ENCODE measurements at places on chromosomes 12 and 14.

- no peak for DNase-seq
Measured at GRCh38 chr12:131038961-131039950, 85.5 kb downstream of the ADGRD1 start.

DNA sequence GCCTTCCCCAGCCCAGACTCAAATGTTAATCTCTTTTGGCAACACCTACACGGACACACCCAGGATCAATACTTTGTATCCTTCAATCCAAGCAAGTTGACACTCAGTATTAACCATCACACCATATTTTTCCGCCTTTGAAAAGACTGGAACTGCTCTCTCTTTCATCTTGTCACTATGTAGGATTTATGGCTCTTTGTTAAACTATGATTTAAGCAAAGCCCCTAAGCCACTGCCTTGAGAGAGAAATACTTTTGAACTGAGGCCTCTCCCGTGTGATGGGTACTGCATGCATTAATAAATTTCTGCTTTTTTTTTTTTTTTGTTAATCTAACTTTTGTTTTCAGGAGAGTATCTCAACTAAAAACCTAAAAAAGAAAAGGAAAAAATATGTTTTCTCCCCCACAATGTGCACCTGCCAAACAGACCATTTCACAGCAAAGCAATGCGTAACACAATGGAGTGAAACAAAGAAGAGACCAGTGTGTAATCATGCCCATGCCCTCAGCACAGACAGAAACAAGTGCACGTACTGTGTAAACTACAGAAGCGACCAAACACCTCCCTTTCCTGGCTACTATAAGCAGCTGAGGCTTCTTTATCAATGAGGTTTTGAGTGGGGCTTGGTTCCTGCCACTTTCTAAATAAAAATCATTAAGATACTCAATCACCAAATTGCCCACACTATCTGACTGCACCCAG, 28.3 kb upstream of the ETFBKMT start:
- no peak for DNase-seq

DNA sequence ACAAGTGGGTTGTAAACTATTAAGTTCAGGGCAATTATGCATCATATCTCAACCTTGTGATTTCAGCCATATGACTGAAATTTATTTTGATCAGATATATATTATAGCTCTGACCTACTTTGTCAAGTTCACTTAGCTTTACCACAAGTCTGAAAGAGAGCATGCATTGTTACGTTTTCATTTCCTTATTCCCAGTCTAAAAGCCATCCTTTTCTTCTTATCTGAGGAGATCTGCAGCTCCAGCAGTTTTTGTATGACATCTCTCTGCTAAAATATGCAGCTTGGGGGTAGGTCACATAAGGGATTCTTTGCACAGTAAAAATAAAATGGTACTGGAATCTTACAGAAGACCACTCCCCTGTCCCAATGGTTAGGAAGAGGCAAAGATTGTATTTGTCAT, 1682.8 kb upstream of the FLRT2 start:
- no peak for DNase-seq

DNA sequence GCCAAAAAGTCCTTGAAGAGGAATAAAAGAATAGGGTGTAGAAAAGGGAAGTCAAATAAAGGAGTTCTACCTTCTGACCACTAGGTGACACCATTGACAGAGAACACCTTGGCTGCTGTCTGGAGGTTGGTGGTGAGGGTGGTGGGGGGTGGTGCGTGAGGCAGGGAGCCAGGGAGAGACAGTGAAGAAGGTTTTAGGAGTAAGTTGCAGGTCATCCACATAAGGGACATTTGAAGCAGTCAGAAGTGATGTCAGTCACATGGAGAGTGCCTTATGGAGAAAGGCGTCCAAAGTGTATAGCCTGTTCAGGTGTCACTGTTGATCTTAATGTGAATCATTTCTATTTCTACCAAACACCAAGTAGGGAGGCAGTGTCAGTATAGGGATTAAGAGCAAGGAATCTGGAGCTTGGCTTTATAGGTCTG, 279.3 kb upstream of the DDHD1 start:
- no peak for DNase-seq

GRCh38 chr12:38775457-38775856, 129.9 kb downstream of the CPNE8 start:
- DNase-seq: no peak

- DNase-seq: no peak
Measured at GRCh38 chr14:22315336-22315735, 273.7 kb downstream of the DAD1 start.

DNA sequence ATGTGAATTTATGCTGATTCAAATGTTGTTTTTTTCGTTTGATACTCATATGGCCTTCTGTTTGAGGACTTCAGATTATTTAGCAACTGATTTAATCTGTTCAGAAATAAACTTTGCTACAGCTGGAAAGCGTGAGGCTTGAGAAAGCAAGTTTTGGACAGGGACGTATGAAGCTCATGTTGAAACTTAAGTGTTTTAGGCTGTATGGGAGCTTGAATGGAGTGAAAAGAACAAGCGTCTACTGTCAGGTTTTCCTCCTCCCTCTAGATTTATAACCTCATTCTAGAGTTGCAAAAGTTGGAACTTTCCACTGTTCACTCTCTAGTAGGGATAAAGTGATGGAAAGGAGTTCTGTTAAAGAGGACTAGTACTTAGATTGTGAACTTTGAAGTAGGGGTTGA, 1.0 kb downstream of the PRPF39 start:
- no peak for DNase-seq

DNA sequence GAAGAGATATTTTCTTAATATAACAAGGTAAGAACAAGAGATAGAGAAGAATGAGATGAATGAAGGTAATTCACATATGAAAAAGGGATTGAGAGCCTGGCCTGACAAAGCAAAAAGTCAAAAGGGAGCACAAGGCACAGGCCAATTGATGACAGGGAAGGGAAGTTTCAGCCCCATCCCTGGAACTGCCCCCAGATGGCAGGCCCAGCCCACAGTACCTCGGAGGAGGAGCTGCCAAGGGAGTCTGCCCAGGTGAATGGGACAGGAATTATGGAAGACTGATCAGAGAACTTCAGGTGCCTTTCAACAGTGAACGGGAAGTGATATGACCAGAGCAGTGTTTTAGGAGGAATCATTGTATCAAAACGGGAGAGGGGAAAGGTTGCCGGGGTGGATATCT, 15.7 kb downstream of the SNRPF start:
- DNase-seq: no peak

DNA sequence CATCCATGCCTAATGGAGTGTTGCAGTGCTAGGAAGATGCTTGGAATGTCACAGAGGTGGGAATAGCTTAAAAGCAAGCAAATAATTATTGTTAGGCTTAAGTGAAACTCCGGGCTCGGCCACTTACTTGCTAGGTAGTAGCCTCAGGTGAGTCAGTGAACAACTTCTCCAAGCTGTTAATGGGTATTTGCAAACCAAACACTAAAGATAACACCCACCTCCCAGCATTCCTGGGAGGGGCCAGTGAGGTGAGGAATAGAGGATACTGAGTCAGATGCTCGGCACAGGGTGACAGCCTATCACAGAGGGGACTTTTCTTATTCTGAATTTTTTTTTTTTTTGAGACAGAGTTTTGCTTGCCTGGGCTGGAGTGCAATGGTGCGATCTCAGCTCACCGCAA, 151.2 kb upstream of the RFLNA start:
- no peak for DNase-seq

All from T-helper 2 cell (primary cell).